Hindlimb muscle (tissue), 1 donor: ENCODE measurements at places on chromosomes 1 and 21. TPM values are rescaled to one million over a fixed set of nuclear protein-coding genes. Genes with fewer than 3 reads are reported as not detected.

SLC44A3 gene
- polyA plus RNA-seq: 4.6 TPM

MNDA gene
- 3.9 TPM for polyA plus RNA-seq

NTMT2 gene
- polyA plus RNA-seq: 10.6 TPM

KRTAP7-1 gene
- not detected for polyA plus RNA-seq

VASH2 gene
- polyA plus RNA-seq: 34.8 TPM

OR10J1 gene
- not detected for polyA plus RNA-seq

THEM5 gene
- 0.37 TPM for polyA plus RNA-seq

ATP6V1G3 gene
- not detected for polyA plus RNA-seq

ILDR2 gene
- 3.8 TPM for polyA plus RNA-seq

GATAD2B gene
- polyA plus RNA-seq: 19.6 TPM

ACKR1 gene
- polyA plus RNA-seq: 6.5 TPM

ENAH gene
- 148 TPM for polyA plus RNA-seq

GUCA2A gene
- polyA plus RNA-seq: not detected

CDCA8 gene
- 7.1 TPM for polyA plus RNA-seq

TMEM200B gene
- polyA plus RNA-seq: 5.6 TPM

AMY2A gene
- polyA plus RNA-seq: not detected

LCE1E gene
- polyA plus RNA-seq: not detected

FAM72B gene
- 3.1 TPM for polyA plus RNA-seq

COL16A1 gene
- polyA plus RNA-seq: 121 TPM

RYR2 gene
- 3.1 TPM for polyA plus RNA-seq

KCNJ10 gene
- polyA plus RNA-seq: 0.46 TPM
